ENCODE measurements at places on chromosomes 2 and 18.

DNA sequence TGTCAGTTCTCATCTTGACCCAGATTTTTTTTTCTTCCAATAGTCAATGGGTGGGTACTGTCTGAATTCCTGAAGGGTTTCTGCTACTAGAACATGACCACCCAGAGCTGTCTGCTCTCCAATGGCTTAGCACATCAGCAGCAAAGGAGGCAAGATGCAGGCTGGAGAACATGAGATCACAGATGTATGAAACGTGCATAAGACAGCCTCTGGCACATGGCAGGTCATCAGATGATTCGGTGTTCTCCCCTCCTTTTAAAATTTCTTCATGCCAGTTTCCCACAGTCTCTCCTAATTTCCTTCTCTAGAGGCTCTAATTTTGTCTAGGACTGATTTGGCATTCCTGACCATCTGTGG is 359.3 kb upstream of the TNP1 start:
- no peak overlapping the region for H3K27ac ChIP-seq
- H3K4me3 ChIP-seq, result no peak overlapping the region
- H3K36me3 ChIP-seq, result no peaks in the 10 kb centered on the region
- H3K27me3 ChIP-seq, result no peaks in the 10 kb centered on the region

- H3K36me3 ChIP-seq, result no peaks in the 10 kb centered on the region
- no peak for DNase-seq
- H3K4me3 ChIP-seq, result no peak overlapping the region
- H3K4me1 ChIP-seq, result peaks cover 4% of the 10 kb centered on the region
- no peaks in the 10 kb centered on the region for H3K27me3 ChIP-seq
- no peak overlapping the region for H3K27ac ChIP-seq
These were observed 71.2 kb upstream of the DOCK10 start for GRCh38 chr2:225113371-225114015.

GRCh38 chr2:235594041-235594440 is 100.2 kb downstream of the AGAP1 start:
- peaks cover 4% of the 10 kb centered on the region for H3K4me1 ChIP-seq
- H3K36me3 ChIP-seq, result no peaks in the 10 kb centered on the region
- no peak overlapping the region for H3K27ac ChIP-seq

- H3K36me3 ChIP-seq, result no peaks in the 10 kb centered on the region
- H3K4me3 ChIP-seq, result no peak overlapping the region
- H3K4me1 ChIP-seq, result peaks cover 9% of the 10 kb centered on the region
- no peak overlapping the region for H3K27ac ChIP-seq
- no peak for DNase-seq
These were observed 7.1 kb downstream of the KCNE4 start for GRCh38 chr2:223058952-223059716.

- H3K27ac ChIP-seq, result no peak overlapping the region
- no peaks in the 10 kb centered on the region for H3K4me1 ChIP-seq
- DNase-seq, result no peak
These were observed 128.6 kb downstream of the PARD3B start for GRCh38 chr2:204673877-204674276.

GRCh38 chr2:16625759-16626158 is 39.9 kb downstream of the CYRIA start:
- no peak overlapping the region for H3K27ac ChIP-seq
- H3K4me3 ChIP-seq, result no peak overlapping the region
- H3K4me1 ChIP-seq, result peaks cover 8% of the 10 kb centered on the region
- no peaks in the 10 kb centered on the region for H3K36me3 ChIP-seq
- no peak for DNase-seq

DNA sequence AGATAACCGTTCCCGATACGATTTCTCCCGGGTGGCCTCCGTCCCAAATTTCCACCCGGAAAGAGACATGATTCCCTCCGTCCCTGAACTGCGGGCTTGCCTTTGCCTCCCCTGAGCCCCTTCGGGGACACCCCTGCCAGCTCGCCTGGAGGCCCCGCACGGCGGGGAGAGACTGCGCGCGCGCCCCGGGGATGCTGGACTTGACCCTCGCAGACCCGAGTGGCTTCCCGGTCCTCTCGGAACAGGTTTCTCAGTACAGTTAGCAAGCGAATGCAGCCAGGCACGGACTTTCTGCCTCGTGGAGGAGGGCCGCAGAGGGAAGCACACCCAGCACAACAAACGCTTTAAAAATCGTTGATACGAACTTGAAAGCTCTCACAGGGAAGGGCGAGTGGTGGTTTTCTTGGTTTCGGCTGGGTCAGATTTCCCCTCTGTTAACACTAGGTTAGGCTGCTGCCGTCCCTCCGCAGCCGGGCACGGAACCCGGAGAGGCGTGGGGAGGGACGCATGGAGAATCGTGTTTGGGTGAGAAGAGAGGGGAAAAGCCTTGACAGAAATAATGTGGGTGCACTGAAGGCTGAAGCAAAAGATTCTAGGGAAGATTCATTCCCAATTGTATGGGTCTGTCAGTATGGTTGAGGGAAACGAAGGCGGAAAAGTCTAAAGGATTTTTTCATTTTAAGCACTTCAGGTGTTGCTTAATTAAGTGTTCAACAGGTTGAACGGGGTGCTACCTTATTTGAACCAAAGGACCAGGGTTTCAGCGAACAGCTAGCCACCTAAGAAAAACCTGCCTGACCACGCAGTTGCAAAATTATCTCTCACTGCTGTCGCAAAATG is 916 bp downstream of the TNFRSF11A start:
- no peak overlapping the region for H3K27ac ChIP-seq
- H3K27me3 ChIP-seq, result peaks cover 41% of the 10 kb centered on the region
- no peaks in the 10 kb centered on the region for H3K36me3 ChIP-seq
- peaks cover 7% of the 10 kb centered on the region for H3K4me1 ChIP-seq
- no peak for DNase-seq

- no peaks in the 10 kb centered on the region for H3K27me3 ChIP-seq
- H3K27ac ChIP-seq, result no peak overlapping the region
- H3K4me1 ChIP-seq, result no peaks in the 10 kb centered on the region
These were observed 1118.2 kb downstream of the DPP10 start for GRCh38 chr2:115560666-115561065.

Data from neuronal stem cell (in vitro differentiated cells).